ENCODE measurements at places on chromosomes 4 and X.

- no peak for DNase-seq
These were observed 11.3 kb downstream of the RGS12 start for GRCh38 chr4:3303923-3304710.

DNA sequence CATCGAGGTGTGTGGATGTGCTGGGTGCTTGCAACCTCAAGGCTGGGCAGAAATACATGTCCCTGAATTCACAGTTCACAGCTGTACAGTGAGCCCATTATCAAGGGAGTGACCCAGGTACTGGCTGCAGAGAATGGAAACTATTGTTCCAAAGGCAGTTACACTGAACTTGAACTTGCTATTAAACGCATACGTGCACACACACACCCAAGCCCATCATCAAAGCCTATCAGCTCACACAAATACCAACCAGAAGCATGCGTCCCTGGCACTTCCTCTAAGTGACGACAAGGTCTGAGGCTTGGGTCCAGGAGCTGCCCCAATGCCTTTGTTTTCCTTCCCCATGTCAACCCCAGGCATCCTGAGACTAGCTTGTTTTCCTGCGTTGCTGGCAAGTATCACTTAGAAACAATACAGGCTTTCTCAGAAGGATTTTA, 88.6 kb downstream of the IRF2 start:
- DNase-seq: no peak

DNA sequence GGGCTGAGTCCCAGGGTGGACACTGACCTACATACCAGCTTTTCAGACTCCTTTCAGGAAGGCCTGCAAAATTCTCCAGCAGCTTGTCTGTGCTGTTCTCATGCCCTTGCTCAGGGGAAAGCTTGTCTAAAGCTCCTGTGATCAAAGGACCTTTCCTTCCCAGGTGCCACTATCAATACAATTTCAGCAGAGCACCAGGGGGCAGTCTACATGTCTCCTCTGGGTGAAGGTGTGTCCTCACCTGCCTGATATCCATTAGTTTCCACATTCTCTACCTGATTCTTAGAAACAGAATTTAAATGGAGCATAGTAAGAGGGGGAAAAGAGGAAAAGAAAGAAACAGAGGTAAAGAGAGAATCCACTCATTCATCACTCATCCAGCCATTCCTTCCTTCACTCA, 114.2 kb downstream of the PPARGC1A start:
- DNase-seq: no peak

GRCh38 chrX:72201836-72202536, 20.4 kb downstream of the PIN4 start:
- no peak for DNase-seq

- no peak for DNase-seq
These were observed 206.8 kb downstream of the TENM3 start for GRCh38 chr4:182449930-182450439.

- no peak for DNase-seq
These were observed 129.2 kb upstream of the TRIM2 start for GRCh38 chr4:153074936-153075630.

DNA sequence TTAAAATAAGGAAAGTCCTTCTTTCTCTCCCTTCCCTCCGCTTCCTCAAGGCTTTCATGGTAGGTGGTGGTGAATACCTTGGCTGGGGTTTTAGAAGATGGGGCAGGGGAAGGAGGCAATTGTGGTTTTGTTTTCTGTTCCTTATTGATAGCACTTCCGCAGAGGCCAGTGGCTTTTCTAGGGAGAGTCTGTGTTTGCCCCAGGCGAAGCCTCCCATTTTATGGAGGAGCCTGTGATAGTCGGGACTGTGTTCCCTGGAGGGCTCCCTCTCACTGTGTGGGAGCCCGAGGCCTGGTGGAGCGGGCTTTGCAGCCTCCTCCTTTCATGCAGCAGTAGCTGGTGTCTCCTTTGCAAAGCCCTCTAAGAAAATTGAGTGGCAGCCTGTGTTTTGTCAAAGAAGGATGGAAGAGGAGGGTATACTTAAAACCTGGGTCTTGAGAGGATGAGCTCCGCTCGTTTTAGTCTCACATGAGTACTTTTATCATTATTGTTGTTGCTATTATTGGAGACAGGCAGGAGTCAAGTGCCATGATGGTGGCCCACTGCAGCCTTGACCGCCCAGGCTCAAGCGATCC, 29.8 kb upstream of the STOX2 start:
- no peak for DNase-seq

DNA sequence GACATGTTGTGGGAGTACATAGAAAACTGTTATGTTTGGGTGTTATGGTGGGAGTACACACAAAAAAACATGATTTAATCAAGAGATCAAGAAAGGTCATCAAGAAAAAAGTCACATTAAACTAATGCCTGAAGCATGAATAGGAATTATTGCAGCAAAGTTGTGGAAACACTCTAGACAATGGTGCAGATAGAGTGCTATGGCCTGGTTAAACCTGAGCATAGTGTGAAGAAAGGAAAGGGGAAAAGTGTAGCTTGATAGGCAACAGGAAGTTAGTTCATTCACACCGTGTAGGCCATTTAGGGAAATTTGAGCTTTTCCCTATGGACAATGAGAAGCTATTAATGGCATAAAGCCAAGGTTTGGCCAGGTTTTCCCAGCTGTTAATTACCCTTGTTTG, 162.1 kb upstream of the EMCN start:
- DNase-seq: no peak

- DNase-seq: no peak
These were observed 34.4 kb upstream of the CCDC160 start for GRCh38 chrX:134202561-134202960.

DNA sequence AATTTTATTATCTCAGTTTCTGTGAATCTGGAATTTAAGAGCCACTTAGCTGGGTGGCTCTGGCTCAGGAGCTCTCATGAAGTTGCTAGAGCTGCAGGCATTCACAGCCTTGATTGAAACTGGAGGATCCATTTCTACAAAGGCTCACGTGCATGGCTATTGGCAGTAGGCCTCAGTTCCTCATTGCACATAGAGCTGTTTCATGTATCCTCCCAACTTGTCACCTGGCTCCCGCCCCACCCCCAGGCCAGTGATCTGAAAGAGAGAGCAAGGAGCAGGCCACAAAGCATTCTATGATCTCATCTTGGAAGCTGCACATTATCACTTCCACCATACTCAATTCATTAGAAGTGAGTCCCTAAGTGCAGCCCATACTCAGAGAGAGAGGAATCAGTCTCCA, 18.5 kb upstream of the AP1AR start:
- no peak for DNase-seq

DNA sequence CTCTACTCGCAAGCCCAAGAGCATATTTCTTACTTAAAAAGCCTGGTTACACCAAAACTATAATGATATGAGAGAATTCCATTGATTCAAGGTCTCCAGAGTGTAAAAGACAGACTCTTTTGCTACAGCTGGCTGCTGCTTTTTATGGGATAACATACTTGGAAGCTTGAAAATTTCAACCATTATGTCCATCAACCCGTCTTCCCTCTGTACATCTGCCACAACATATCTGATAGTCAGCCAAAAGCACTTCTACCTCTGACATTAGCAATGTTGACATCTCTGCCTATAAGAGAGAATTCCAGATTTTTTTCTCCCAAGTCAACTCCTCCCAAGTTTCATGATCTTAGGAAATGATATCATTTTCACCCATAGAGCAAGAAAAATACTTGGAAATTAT, 54.4 kb upstream of the IQCM start:
- DNase-seq: no peak

DNA sequence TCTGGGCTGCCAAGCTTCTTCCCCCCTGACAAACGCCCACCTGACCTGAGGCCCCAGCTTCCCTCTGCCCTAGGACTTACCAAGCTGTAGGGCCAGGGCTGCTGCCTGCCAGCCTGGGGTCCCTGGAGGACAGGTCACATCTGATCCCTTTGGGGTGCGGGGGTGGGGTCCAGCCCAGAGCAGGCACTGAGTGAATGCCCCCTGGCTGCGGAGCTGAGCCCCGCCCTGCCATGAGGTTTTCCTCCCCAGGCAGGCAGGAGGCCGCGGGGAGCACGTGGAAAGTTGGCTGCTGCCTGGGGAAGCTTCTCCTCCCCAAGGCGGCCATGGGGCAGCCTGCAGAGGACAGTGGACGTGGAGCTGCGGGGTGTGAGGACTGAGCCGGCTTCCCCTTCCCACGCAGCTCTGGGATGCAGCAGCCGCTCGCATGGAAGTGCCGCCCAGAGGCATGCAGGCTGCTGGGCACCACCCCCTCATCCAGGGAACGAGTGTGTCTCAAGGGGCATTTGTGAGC, 37.0 kb downstream of the HTRA3 start:
- DNase-seq: no peak

DNA sequence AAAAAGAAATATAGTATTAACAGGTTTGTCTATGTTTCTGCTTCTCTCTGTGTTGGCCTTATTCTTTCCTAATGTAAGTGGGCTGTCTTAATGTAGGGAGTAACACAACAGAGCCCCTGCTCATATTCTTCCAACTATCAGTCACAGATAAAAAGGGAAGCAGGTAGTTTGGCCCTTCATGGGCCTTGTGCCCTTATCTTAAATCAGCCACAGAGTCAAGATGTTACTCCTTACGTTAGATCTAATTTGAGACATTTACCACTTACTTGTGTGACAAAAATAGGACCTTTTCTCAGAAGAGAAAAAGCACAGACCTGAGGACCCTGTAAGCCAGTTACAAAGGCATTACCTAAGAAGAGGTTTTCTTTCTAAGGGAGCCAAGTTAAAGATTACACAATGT, 589.0 kb downstream of the GRXCR1 start:
- no peak for DNase-seq

DNA sequence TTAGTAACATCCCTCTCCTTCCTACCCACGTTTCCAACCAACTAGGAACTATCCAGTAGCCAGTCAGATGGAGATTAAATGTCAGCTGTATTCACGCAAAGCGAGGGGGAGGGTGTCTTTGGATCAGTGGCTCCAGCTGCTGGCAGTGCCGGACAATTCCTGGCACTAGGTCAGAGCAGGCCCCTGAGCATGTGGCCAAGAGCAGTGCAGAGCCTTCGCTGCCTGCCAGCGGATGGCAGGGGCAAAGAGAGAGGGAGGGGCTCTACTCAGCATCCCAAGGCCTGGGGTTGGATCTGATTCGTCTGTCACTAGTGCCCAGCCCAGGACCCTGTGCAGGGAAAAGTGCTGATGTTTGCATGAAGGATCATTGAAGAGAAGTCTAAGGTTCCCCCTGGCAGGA, 28.7 kb upstream of the JAKMIP1 start:
- DNase-seq: no peak

DNA sequence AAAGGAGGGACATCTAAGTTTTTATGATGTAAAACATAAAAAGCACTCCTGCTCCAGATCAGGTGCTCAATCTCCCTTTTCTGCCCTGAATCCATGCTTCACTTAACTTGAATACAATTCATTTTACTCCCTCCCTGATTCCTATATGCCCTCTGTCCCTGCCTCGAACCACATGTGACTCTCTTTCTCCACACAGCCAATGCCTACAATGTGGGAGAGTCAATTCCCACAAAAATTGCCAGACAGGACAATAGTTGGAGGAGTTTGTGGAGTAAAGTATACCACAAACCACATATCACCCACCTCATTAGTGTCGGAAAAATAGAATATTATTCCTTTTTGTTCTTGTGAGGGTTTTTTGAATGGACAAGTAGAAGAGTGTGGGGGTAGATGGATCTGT, 9.7 kb downstream of the AMMECR1 start:
- DNase-seq: no peak

- no peak for DNase-seq
These were observed 190.3 kb downstream of the DHX15 start for GRCh38 chr4:24394041-24394440.

DNA sequence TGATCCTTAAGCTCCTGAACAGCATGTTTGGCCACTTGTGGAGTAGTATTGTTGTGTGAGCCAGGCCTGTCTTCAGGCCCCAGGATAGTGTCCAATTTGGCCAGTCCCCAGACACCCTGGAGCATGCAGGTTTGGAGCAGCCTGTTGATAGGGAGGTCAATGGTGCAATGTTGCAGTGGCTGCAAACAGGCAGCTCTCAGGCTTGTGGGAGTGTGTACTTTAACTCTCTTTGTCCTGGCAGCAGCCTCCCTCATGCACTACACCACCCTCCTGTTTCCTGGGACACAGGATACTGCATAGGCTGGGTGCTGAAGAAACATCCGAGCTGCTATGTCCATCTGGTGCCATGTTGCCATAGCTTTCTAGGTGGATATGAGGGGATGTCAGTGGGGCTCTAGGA, 24.0 kb downstream of the TECRL start:
- no peak for DNase-seq

- DNase-seq: no peak
These were observed 19.0 kb downstream of the MAB21L2 start for GRCh38 chr4:150600812-150601445.

Measured in GM10248 (cell line).